ENCODE measurements at places on chromosomes 13 and 19. TPM values are rescaled to one million over a fixed set of nuclear protein-coding genes. Genes with fewer than 3 reads are reported as not detected.

GRCh38 chr13:21481359-21481758, 22.3 kb upstream of the ZDHHC20 start:
- no peak for DNase-seq

DNA sequence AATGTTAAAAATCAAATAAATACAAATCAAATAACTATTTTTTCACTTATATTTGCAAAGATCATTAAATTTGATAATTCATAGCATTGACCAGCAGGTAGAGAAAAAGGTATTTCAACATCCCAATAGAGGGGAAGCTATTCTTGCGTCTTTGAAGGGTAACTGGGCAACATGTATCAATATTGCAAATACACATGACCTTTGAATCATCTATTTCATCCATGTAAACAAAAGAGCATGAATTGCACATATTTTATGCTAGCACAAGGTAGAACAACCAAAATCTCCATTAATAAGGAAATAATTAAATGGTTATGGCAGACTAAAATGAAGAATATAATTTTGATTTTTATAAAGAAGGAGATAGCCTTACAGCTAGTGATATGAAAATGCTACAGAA, 372.8 kb downstream of the GPC5 start:
- no peak for DNase-seq

Gene KLK14
- total RNA-seq: not detected

- DNase-seq: peak; percentile 69
These were observed 51.3 kb upstream of the LSM14A start for GRCh38 chr19:34120846-34121639.

DNA sequence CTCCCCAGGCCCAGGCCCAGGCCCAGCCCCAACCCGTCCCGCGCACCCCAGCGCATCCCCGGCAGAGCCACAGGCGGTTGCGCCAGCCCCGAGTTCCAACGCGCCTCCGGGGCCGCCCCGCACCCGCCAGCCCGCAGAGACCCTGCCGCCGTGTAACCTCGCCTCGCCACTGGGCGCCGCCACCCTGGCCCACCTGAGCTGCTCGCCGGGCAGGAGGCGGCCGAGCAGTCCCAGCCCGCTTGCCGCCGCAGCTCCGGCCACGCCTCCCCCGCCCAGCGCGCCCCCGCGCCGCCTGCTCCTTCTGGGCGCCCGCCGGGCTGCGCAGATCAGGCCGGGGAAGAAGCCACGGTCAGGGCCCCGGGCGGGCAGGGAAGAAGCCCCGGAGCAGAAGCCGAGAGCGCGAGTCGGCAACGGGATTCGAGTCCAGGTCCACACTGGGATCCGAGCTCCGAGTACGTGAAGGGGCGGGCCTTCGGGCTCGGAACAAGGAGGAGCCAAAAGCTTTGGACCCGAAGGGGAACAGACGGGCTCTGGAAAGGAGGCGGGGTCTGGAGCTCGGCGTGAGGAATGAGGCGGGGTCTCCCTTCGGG, at the start of gene MBOAT7:
MBOAT7 (minus strand) TSS at position 436 of the 590 bp plus-strand sequence. CDS start 1,072 bp downstream, outside the sequence.
- peak; percentile 97 for DNase-seq

Gene ZNF835
- not detected for total RNA-seq

Gene CKM
- not detected for total RNA-seq

DNA sequence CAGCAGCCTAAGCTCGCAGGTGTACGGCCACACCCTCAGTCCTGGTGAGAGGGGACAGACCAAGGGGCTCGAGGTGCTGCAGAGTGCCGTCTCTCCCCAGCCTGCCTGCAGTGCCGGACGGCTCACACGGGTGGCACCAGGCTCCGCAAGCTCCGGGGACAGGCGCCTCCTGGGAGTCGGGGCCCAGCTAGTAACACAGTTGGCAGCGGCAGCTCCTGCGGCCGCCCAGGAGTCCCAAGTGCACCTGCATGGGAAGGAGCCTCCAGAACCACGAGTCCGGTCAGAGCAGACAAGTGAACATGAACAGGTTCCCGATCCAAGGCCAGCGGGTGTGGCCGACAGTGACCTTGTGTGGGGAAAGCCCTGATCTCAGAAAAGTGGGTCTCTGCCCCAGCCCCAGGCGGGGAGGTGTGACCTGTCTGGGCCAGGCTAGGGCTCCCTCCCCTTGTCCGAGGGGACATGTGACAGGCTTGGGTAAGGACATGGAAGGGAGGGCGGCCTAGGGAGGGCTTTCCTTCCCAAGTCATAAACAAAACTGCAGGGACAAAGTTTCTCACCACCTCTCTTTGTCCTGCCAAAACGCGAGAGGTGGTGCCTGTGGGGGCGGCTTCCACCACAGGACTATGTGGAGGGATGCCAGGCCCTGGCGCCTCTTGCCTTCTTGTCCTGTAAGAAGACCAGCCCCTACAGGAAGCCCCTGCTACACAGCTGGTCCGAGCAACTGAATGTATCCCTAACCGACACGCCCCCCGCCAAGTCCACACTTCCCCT, 46.5 kb downstream of the MLLT1 start:
- DNase-seq: peak; percentile 50

- DNase-seq: no peak
These were observed 129.0 kb upstream of the SPRY2 start for GRCh38 chr13:80469853-80470381.
